Activated CD8-positive, alpha-beta memory T cell treated with anti-CD3 and anti-CD28 coated beads, Interleukin-2, amount 10 ng/mL, durations not matched to agents 7 days and 5 days (primary cell): ENCODE measurements at places on chromosomes 2 and 18.

- DNase-seq = no peak
Observed at GRCh38 chr2:38301340-38301968, 75.6 kb downstream of the ATL2 start.

DNA sequence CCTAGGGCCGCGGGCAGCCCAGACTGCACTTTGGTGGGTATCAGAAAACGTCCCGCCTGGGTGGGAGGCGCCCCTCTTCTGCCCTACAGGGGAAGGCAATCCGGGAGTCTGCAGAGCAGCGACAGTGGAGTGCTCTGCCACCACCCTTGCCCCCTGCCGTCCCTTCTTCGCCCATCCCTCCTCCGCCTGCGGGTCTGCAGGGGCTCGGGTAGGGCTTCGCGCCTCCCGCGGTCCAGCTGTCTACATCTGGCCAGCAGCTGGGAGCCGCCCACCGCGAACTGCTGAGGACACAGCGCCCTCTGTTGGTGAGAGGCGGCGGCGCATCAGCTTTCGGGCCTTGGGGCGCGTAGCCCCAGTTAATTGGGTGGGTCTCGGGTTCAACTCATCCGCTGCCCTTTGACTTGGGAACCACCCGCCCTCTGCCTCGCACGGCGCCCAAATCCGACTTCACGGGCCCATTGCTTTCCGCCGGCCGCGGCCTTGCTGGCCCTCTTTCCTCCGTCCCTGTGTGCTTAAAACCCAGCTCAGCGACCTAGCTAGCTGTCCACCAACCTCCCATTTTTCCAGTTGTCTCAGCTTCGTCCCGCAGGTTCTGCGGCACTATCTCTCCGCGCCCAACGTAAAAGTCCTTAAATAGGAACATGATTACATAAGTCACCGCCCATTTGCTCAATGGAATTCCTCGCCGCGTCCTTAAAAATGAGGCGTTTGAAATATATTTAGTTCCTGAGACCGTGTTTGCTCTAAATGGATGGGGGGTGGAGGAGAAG is 17.6 kb downstream of the WNT10A start:
- DNase-seq = peak; percentile 84

DNA sequence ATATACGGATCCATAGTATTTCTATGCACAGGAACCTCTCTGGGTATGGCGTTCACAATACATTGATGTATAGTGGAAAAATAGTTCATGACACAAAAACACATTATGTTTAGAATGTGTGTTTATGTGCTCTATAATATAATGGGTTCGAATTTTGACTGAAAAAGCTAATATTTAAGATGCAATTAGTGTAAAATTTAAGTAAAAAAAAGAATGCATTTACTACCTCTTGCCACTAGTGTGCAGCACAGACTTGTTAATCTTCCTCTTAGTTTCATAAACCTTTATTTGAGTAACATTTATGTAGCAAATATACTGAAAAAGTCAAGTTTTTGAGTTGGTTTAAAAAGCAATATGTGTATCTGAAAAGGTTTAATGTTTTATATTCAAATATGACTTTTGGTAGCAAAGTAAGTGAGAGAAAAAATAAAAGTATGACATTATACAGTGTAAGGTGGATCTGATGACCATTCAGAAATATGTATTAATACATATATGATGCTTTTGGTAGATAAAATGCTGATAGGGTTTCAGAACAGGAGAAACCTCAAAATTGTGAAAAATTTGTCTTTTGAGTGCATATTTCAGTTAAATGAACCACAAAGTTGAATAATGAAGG is 49.4 kb downstream of the CCDC102B start:
- no peak for DNase-seq

DNA sequence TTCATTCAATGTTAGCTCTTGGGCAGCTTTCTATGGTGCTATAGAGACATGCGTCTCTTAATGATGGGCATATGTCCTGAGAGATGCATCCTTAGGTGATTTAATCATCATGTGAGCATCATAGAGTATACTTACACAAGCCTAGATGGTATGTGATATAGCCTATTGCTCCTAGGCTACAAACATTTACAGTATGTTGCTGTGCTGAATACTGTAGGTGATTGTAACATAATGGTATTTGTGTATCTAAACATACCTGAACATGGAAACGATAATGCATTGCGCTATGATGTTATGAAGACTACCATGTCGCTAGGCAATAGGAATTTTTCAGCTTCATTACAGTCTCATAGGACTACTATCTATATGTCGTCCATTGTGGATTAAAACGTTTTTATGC is 89.4 kb downstream of the ARHGAP15 start:
- no peak for DNase-seq

GRCh38 chr18:35075132-35075531 is 33.9 kb downstream of the MAPRE2 start:
- DNase-seq = no peak

- no peak for DNase-seq
Observed at GRCh38 chr18:3211236-3211992, 8.4 kb downstream of the MYOM1 start.

GRCh38 chr2:72097276-72097675 is 50.4 kb downstream of the CYP26B1 start:
- DNase-seq = no peak

DNA sequence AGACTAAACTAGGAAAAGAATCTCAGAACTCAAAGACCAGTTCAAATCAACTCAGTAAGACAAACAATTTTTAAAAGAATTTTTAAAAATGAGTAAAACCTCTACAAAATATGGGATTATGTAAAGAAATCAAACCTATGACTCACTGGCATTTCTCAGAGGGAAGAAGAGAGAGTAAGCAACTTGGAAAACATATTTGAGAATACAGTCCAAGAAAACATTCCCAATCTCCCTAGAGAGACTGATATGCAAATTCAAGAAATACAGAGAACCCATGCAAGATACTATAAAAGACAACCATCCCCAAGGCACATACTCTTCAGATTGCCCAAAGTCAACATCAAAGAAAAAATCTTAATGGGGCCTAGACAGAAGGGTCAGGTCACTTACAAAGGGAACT is 162.7 kb downstream of the WDPCP start:
- DNase-seq = no peak

DNA sequence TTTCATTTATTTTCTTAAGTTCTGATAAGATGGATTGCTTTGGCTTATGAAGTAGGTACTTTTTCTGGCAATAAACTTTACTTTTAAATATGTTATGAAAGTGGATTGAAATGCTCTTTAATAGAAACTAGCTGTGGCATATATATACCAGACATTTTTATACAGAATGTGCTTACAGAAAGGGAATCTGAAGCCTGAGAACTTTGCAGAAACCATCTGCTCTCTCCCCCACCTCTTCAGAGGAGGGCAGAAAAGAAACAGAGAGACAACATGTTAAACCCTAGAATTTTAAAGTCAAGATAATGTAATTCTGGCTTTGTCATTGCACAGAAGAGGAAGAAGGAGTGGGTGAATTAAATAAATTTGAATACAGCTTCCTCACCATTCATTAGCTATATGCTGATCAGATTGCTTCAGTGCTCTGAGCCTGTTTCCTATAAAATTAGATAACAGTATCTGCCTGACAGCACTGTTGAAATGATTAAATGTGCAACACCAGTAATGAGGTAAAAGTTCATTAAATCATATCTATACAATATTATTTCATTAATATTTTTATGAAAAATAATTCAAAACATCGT is 247.3 kb downstream of the CNTNAP5 start:
- DNase-seq = no peak

- peak; percentile 86 for DNase-seq
Observed at GRCh38 chr18:79962835-79963657, 1.4 kb upstream of the HSBP1L1 start.

DNA sequence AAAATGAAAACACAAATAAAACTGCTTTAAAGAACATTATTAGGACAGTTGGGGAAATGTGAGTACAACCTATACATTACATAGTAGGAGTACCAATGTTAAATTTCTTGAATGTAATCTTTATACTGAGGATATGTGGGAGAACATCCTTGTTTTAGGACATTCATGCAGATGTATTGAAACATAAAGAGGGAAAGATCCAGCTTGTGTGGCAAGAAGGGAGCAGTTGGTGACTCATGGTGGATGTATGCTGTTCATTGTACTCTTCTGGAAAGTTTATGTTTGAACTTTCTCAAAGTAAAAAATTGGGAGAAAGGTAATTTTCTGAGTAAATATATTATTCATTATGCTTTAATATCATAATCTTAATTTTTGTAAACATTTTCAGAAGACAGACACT is 132.1 kb upstream of the DLGAP1 start:
- no peak for DNase-seq

DNA sequence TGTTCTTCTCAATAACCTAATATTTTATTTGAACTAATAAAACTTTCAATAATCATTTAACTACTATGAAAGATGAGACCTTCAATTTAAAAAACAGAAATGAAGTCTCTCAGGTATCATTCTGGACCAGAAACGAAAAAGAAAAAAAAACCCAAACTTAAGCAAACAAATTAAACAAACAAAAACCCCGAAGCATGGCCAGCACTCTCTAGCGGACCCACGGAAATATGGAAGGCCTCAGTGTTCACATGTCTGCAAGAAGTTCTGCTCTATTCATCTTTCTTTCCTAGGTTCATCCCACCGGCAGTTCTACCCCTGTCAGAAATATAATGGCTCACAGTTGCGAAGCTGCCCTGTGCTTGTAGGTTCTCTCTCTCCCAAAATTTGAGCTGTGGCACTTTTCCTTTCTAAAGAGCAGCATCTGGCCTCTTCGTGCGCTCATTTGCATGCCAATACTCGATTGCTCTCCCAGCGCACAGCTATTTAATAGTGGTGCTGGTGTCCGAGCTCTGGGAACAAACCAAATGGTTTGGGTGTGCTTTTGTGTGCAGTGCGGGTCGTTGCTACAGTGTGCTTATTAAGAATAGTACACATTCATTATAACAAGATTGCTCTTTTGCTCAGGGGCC is 129.0 kb upstream of the ZEB2 start:
- DNase-seq = no peak

GRCh38 chr18:10086458-10087210 is 172.8 kb downstream of the VAPA start:
- DNase-seq = no peak

GRCh38 chr2:217065012-217065290 is 205.1 kb upstream of the TNP1 start:
- no peak for DNase-seq

DNA sequence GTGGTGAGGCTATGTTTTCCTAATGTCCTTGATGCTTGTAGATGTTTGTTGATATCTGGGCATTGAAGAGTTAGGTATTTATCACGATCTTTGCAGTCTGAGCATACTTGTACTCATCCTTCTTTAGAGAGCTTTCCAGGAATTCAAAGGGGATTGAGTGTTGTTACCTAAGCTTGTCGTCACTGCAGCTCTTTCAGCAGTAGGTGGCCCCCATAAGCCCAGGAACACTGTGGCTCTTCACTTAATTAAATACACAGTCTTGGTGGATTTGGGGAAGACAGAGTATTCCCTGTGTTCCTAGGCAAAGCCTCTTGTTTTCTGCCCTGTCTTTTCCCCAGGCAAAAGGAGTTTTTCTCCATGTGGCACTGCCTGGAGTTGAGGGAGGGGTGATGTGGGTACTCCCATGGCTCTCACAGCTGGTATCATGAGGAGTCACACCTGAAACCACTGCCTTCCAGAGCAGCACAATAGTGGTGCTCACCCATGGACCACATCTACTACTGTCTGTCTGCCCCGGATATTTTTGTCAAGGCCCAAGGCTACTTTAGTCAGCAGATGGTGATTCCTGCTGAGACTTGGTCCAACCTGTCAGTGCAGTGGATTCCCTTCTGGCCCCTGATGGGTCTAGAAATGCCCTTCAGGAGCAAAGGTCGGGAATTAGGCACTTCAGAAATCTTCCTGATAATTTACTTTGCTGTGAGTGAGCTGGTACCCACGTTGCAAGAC is 95.7 kb downstream of the GALNT13 start:
- no peak for DNase-seq

DNA sequence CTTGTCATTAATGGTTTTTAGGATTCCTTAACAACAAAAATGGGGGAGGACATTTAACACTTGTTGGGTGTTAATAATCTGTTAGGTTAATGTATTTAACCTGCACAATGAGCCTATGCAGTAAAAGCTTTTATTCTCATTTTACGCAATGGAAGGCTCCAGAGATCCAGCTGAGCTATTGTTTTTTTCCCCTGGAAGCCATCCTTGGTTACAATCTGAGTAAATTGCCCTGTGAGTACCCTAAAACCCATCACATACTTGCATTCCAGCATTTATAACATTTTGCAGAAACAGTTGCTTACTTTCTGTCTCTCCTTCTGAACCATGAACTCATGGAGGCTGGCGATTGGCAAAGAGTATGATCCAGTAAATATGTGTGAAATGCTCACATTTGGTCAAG is 30.2 kb upstream of the DOCK10 start:
- no peak for DNase-seq

DNA sequence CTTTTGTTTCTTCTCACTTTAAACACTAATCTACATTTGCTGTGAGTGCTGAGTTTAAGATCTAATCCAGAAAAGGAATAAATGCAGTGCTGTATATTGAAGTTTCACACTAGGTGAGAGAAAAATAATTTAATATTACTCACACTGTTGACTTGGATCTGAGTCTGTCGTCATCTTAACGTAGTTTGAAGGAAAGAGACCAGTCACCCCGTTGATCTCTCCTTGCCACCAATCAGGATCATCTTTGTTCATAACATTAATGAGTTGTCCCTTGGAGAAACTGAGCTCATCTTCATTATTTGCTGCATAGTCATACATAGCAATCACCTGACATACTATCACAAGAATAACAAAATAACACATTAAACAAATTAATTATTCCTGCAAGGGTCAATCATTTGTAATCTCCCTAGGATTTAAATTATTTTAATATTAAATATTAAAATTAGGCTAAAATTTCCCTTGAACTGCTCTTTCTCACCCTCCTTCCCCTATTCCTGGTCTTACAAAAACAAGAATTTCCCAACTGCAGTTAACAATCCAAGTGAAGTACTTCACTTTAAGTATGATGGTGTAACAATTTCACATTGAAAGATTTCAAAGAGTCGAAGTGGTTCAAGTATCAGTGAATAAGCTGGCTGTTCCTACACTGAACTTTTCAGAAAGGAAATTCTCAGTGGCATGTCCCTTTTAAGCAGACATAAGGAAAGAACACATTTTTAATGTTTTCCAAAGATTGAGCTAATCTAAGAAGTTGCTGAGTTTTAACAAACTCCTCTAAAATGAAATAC is 71.3 kb downstream of the FAM228A start:
- DNase-seq = no peak

DNA sequence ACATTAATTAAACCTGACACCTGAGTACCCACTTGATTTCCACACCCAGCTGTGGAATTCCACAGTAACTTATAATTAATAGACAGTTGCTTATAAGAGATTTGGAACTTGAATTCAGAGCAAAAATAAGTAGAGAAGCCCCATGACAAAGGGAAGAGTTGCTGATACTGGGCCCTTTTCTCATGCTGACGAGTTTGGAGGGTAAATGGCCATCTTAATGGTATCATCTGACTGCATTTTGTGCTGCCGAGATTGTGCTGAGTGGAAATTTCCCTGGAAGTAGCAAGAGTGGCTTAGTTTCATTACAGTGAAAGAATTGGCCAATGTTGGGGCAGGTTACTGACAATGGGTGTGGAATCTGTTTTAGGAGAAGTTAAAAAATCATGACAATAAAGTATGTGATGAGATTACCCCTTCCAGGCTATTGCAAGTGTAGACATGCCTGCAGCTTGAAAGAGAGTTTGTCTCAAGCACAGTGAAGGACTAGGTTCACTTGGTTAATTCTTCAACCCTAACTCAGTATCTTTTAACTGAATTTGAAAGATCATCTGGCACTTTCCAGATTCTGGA is 49.9 kb downstream of the VSNL1 start:
- no peak for DNase-seq

GRCh38 chr2:36672199-36672598 is 24.3 kb upstream of the VIT start:
- DNase-seq = no peak
